ENCODE measurements at places on chromosomes 7 and 10. TPM values are rescaled to one million over a fixed set of nuclear protein-coding genes. Genes with fewer than 3 reads are reported as not detected.

The ZNF277 gene
- 15.7 TPM for total RNA-seq

The AKR1C8 gene
- 0.23 TPM for total RNA-seq

The PLAC9 gene
- not detected for total RNA-seq

The HNRNPF gene
- 531 TPM for total RNA-seq

The COL1A2 gene
- 0.25 TPM for total RNA-seq

The PHKG1 gene
- total RNA-seq = 3.7 TPM

The SFRP5 gene
- total RNA-seq = not detected

The PKD2L1 gene
- 0.14 TPM for total RNA-seq

The SNX8 gene
- total RNA-seq = 27.8 TPM

The TAS2R4 gene
- total RNA-seq = 1.1 TPM

The SORCS3 gene
- not detected for total RNA-seq

The ALOX5 gene
- 2.5 TPM for total RNA-seq

The MALSU1 gene
- total RNA-seq = 56.3 TPM

The TLL2 gene
- total RNA-seq = 0.05 TPM

The MOGAT3 gene
- not detected for total RNA-seq

The FOXL3 gene
- total RNA-seq = not detected

The PGAM2 gene
- 0.89 TPM for total RNA-seq

The GPR37 gene
- total RNA-seq = not detected
